ENCODE measurements at places on chromosomes 16 and 17.

- DNase-seq: no peak
Observed at GRCh38 chr17:42953669-42954068, 10.6 kb downstream of the AARSD1 start.

DNA sequence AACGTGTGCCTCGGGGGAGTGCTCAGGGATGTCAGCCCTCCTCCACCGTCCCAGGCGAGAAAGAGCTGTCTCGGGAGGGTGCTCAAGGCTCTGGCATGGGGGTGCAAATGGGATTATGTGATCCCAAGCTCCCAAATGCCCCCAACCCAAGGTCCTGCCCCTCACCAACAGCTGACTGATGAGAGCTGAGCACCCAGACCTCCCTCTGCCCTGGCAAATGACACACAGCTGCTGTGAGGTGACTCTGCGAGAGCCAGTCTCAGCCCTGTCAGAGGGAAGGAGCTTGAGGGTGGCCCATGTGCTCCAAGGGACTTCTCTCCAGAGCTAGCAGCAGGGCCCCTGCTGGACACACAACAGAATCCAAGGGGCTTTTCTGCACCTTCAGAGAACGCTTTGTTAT, 7.7 kb downstream of the CDH5 start:
- no peak for DNase-seq

DNA sequence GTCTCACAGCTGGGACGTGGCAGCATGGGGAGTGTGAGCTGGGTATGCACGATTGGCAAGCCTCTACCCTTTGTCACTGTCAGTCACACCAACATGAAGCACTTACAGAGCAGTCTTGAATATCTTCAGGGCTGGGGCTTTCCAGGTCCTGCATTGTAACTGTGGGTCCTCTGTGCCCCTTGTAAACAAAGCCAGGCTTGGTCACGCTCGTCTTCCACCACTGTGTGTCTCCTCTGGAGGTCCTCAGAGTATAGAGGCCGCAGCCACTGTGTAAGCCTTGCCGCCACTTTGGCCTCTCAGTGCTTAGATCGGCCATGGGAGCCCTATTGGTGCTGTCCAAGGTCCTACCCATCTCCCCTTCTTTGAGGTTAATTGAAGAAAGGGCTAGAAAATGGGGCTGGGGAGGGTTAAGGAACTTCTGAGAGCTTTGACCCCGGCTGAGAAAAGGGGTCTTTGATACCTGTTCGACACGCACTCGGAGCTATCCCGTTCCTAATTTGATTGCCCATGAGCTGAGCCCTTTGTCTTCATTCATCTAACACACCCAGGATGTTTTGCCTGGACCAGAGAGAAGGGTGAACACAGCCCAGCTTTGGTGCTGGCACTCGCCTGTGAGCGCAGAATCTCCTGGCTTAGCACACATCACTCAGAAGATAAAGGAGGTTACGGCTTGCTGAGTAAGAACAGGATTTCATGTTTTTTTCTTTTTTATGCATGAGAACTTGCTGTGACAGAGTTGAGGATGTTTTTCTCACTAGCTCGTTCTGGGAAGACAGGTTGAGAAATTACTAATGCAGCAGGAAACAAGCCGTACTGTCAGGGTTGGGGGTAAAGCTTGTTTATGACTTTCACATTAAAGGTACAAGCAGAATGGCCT, 267.9 kb downstream of the CPPED1 start:
- DNase-seq: peak; percentile 19

DNA sequence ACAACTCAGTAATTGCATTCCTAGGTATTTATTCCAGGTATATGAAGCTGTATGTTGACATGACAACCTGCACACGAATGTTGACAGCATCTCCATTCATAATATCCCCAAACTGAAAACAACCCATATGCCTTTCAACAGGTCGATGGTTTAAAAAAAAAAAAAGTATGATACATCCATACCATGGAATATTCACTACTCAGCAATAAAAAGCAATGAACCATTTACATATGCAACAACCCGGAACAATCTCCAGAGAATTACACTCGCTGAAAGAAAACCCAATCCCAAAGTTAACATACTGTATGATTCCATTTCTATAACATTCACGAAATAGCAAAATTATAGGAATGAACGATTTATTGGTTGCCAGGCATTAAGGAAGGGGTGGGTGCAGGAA, 53.3 kb upstream of the DNAH9 start:
- no peak for DNase-seq

DNA sequence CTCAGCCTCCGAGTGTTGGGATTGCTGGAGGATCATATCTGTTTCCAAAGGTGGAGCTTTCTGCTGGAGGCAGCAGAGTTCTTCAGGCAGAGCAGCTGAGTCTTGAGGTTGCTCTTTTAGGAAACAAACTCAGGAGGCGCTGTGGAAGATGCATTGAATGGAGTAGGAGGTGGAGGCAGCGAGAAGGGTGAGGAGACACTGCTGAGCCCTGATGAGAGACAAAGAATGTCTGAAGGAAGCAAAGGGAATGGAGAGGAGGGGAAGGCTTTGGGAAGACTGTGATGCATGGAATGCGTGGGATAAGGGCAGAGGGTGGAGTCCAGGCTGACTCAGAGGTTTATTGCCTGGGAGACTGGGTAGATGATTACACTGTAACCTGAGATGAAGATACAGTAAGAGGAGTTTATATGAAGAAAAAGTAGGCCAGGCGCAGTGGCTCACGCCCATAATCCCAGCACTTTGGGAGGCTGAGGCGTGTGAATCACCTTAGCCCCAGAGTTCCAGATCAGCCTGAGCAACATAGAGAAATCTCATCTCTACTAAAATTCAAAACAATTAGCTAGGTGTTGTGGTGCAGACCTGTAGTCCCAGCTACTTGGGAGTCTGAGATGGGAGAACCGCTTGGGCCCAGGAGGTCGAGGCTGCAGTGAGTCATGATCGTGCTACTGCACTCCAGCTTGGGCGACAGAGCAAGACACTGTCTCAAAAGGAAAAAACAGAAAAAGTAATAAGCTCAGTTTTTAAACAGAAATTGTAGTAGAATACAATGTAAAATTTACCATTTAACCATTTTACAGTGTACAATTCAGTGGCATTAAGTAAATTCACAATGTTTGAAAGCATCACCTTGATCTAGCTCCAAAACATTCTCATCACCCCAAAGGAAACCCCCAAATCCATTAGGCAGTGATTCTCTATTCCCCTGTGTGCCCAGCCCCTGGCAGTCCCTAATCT, 17.8 kb upstream of the TMEM219 start:
- no peak for DNase-seq

GRCh38 chr16:56252835-56253234, 61.5 kb downstream of the GNAO1 start:
- no peak for DNase-seq

- DNase-seq: no peak
Observed at GRCh38 chr16:76443973-76444372, 166.8 kb downstream of the CNTNAP4 start.
